ENCODE measurements at places on chromosomes 7 and 10. TPM values are rescaled to one million over a fixed set of nuclear protein-coding genes. Genes with fewer than 3 reads are reported as not detected.

GRCh38 chr10:43198682-43199005, 60.4 kb downstream of the CSGALNACT2 start:
- no peak for DNase-seq

GRCh38 chr10:132104062-132104461, 38.3 kb downstream of the JAKMIP3 start:
- no peak for DNase-seq

DNA sequence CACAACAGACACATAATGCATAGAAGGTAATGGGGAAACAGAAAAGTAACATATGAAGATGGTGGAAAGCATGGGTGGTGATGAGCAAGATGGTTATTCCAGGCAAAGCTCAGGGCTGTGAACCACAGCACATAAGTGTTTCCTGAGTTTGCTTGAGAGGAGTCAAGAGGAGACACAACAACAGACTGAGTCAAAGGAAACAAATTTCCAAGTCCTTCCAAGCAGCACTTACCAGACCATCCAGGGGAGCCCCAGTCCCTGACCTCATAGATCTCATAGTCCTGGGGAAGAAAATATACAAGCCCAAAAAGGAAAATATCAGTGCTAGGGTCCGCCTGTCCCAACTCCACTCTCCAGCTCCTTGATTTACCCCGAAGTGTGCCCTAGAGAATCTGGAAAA, 216.6 kb upstream of the FZD1 start:
- no peak for DNase-seq

DNA sequence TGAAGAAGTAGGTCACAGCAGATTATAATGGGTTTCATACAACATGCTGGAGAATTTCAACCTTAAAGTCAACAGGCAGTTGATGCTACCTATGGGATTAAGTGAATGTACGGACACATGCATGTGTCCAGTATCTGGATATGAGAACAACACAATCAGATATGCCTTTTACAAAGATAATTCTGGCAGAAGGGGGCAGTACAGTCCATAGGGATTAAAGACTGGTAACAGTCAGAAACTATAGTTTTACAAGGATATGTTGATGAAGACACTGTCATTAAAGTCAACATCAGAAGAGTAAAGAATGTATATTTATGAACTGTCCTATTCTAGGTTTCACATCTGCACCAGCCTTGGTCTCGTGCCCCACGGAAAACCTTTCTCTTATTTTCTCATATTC, 41.5 kb downstream of the ANKMY2 start:
- no peak for DNase-seq

GRCh38 chr10:13894412-13895093, 307.8 kb downstream of the PRPF18 start:
- no peak for DNase-seq

- DNase-seq, result no peak
Observed at GRCh38 chr10:17427201-17427600, 27.2 kb downstream of the ST8SIA6 start.

DNA sequence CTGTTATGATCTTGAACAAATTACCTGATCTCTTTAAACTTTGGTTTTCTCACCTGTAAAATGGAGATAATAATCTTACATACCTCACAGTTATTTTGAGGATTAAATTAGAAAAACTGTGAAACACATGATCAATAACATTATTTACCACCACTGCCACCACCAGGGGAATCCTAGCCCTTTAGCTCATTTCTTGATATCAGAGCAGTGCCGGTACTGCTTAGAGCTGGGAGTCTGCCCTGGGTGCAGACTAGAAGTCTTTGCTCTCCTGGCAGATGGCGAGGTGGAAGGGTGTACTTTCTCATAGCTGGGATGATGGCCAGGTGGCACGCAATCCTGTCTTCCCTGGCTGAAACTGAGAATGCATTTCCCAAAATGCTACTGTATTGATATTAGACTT, 12.7 kb upstream of the EFCAB10 start:
- DNase-seq, result no peak

The LDB3 gene
- total RNA-seq, result not detected

The KRIT1 gene
- 41.1 TPM for total RNA-seq

The DTX2 gene
- 26.3 TPM for total RNA-seq

Data from T-helper 17 cell (primary cell).